Sigmoid colon (tissue), 7 donors: ENCODE measurements at places on chromosomes 1 and 21.

DNA sequence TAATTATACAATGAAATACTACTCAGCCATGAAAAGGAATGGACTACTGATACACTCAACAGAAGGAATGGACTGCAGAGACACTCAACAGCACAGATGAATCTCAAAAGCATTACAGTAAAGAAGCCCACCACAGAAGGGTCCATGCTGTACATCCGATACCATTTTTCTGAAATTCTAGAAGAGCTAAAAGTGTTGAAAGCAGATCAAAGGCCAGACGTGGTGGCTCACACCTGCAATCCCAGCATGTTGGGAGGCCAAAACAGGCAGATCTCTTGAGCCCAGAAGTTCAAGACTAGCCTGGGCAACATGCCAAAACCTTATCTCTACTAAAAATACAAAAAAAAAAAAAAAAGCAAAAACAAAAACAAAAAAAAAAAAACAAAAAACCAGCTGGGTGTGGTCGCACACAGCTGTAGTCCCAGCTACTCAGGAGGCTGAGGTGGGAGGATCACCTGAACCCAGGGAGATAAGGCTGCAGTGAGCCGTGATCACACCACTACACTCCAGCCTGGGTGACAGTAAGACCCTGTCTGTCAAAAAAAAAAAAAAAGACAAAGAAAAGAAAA, 15.5 kb downstream of the PPP1R15B start:
- no peak for DNase-seq

DNA sequence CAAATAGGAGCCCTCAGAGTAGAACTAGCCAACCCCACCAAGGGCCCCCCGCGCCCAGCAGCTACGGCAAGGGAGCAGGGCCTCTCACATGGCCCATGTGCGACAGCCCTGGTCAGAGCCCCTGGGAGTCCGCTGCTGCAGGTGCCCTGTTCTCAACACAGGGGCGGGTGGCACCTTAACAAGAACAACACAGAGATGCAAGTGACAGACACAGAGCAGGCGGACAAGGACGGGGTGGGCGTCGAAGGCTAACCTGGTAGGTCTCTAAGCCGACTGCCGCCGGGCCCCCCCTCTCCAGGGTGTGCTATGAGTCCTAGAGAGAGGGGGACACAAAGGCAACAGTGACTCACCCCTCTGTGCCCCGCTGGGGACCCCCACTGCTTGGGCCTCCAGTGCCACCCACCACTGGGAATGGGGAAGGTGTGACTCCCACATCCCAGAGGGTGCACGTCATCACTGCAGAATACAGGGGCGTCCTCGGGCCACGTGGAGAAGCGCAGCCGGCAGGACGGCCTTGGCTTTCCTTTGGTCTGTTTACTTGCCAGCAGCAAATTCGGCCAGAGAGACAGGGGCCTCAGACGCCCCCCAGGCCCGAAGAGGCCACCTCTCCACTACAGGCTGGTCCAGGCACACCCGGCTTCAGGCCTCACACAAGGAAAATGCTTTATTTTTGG, 44.8 kb downstream of the PRDM15 start:
- peak; percentile 36 for DNase-seq

- peak; percentile 88 for DNase-seq
Observed at GRCh38 chr1:91754816-91755580, 131.0 kb downstream of the TGFBR3 start.

GRCh38 chr1:13514821-13515220, 1.0 kb upstream of the LRRC38 start:
- no peak for DNase-seq
